ENCODE measurements at places on chromosomes 6 and 20.

- DNase-seq = no peak
Observed at GRCh38 chr20:41601742-41602141, 16.4 kb downstream of the CHD6 start.

DNA sequence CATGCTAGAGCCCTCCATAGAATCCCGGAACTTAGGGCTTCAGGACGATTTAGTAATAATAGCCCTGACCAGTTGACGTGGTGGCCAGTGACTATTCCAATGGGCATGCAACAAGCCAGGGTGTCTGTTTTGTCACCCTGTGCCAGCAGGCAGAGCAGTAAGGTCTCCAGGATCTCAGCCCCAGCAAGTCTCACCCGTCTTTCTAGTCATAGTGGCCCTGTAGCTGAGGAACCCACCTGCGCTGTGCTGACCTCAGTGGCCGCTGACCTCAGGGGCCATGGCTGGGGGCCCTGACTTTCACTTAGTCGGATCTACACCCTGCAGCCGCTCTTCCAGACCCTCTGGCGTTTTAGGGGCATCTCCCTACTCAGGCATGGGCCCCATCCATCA, 36.8 kb downstream of the PRR18 start:
- DNase-seq = no peak

DNA sequence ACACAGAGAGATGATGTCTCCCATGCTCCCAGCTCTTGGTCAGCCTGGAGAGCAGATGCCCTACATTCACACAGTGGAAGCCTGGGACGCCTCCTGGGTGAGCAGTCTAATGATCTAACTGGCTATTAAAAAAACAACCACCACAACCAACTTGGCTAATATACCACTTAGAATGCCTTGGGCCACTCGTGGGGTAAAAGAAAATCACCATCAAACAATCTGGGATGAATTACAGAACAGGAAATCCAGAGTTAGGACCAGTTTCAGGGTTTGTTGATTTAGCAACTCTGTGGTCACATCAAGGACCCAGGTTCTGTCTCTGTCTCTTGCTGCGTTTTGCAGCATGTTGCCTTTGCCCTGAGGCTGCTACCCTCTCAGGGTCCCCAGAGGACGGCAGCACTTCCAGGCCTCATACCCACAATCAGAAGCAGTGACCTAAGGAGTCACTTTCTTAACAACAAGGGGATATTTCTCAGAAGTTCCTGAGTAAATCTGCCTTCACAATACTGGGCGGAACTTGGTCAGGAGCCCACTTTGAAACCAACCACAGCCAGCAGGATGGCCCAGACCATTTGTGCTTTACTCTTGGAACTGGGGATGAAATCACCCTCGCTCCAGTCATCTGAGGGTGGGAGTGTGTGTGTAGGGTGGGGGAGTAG, 118.7 kb downstream of the CLIC5 start:
- DNase-seq = peak; percentile 56

- no peak for DNase-seq
Observed at GRCh38 chr6:85412911-85413430, 36.9 kb upstream of the NT5E start.

GRCh38 chr20:44319839-44320422, 8.9 kb upstream of the FITM2 start:
- no peak for DNase-seq

Data from activated CD4-positive, alpha-beta T cell treated with anti-CD3 and anti-CD28 coated beads, Interleukin-10, Interleukin-2, amounts not matched to agents 100 ng/mL and 50 ng/mL, durations not matched to agents 16 hours and 8 hours (primary cell).